ENCODE measurements at places on chromosomes 7 and 10.
A peak's percentile ranks its signal among the peaks of the same experiment; 100 is the strongest.

GRCh38 chr10:127992376-127992775 lies 85.5 kb downstream of the PTPRE start:
- DNase-seq = no peak

DNA sequence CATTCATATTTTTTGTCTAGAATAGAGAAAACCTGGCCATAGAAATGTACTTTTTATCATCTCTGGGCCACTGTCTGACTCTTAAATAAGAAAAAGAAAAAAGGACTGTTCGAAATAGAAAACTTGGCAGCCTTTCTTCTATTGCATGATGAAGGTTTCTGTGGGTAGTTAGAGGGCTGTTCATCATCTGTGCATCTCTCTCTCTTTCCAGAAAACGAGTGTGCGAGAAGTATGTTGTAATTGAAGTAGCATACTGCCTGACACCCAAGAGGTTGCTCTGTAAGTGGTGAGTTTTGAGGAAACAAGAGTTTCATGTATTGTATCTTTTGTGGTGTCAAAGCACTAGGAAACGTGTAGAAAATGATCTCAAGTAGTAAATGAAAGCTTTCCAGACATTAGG lies 343.2 kb upstream of the TMEM229A start:
- DNase-seq = no peak

DNA sequence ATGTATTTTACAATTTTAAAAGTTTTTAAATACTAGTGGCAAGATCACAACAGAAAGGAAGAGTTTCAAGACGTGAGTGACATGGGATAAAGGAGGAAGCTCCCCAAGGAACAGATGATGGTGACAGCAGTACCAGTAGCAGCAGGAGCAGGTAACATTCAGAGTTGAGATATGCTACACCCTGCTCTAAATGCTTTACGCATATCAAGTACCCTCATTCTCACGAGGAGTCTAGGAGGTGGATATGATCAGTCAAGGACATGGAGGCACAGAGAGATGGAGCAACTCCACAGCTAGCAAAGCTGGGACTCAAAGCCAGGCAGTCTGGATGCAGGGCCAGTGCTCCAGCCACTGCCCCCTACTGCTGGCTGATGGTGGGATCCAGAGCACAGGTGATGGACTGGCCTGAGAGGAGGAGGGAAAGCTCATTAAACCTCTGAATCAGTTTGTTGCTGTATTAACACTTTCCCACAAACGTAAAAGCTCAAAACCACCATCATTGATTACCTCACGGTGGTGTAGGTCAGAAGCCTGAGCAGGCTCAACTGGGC lies 17.5 kb downstream of the RP9 start:
- no peak for DNase-seq

- DNase-seq = peak; percentile 70
These were observed 40.5 kb downstream of the NRBF2 start for GRCh38 chr10:63173468-63174232.

- DNase-seq = no peak
These were observed 82.5 kb upstream of the TMEM72 start for GRCh38 chr10:44828508-44829142.

GRCh38 chr7:142853739-142854371 lies 1.0 kb upstream of the EPHB6 start:
- DNase-seq = peak; percentile 91

DNA sequence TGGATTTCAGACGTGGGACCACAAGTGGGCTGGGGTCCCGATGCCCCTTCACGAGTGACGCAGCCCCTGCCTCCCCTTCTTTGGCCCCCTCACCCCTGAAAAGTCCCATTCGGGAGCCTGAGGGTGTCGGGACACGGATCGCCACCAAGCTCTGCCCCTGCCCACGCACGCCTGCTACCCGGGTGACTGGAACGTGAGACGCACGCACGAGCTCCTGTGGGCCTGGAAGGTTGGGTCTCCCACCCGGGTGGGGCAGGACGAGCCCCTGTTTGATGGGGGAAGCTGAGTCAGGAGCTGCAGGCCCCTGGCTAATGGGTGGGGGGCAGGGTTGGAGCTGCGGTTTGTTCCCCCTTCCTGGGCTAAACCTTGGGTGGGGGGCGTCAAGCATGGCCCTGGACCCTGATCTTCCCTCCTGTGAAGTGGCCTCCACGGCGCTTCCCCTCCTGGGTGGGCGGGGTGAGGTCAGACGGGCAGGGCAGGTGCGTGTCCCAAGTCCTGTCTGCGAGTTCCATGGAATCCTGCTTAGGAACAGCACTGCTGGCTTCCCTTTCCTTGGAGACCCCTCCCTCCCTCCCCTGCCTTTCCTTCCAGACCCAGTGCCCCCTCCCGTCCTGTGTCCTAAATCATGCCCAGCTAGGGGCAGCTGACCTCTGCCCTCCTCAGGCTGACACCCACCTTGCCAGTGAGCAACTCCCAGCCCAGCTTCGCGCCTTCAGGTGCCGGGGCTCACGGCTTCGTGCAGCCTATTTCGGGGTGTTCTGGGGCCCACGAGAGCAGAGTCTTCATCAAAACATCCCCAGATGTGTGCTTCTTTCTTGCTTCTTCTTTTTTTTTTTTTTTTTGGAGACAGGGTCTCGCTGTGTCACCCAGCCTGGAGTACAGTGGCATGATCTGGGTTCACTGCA lies 5.3 kb upstream of the TMEM184A start:
- no peak for DNase-seq

DNA sequence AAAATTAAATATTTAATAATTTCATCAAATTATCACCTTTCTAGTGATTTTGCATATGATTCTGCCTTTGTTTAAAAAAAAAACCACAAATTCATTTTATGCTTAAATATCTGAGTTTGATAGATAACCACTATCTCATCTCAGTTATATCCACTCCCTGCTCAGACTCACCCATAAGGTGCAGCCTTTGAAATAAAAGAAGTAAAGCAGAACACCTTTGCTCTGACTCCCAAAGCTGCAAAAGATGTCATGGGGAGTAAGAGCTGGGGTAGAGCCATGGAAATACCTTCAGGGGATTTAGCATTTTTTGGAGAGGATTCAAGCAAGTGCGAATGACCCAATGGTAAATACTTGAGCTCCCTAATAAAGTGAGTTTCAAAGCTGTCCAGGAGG lies 15.1 kb upstream of the CYP3A5 start:
- DNase-seq = no peak

DNA sequence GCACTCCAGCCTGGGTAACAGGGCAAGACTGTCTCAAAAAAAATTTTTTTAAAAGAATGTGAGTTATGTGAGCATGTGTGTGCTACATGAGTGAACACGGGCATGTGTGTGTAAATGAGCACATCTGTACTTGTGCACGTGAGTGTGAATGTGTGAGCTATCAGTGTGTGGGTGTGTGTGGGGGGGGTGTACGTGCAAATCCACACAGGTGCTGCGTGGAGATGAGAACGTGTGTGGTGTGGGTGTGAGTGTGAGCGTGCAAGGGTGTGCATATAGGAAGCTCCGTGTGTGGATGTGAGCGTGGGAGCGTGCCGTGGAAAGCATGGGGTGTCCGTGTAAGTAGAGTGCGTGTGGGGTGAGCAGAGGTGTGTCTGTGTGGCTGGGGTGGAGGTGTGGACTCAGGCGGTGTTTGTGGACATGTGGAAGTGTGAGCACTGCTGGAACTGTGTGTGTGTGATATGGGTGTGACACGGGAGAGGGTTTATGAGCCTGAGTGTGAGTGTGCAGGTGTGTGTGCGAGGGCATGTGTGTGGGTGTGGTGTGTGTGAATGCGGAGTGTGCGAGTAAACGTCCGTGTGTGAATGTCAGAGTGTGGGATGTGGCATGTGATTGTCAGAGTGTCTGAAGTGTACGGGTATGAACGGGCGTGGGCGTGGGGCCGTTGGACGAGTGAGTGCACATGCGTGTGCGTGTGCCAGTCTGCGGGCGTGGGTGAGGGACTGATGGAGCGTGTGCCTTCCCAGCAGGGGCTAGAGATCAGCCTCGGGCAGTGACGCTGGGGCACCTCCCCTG lies 45.9 kb upstream of the TNRC18 start:
- DNase-seq = no peak

- DNase-seq = no peak
These were observed 160.2 kb downstream of the ETV1 start for GRCh38 chr7:13829231-13829630.

DNA sequence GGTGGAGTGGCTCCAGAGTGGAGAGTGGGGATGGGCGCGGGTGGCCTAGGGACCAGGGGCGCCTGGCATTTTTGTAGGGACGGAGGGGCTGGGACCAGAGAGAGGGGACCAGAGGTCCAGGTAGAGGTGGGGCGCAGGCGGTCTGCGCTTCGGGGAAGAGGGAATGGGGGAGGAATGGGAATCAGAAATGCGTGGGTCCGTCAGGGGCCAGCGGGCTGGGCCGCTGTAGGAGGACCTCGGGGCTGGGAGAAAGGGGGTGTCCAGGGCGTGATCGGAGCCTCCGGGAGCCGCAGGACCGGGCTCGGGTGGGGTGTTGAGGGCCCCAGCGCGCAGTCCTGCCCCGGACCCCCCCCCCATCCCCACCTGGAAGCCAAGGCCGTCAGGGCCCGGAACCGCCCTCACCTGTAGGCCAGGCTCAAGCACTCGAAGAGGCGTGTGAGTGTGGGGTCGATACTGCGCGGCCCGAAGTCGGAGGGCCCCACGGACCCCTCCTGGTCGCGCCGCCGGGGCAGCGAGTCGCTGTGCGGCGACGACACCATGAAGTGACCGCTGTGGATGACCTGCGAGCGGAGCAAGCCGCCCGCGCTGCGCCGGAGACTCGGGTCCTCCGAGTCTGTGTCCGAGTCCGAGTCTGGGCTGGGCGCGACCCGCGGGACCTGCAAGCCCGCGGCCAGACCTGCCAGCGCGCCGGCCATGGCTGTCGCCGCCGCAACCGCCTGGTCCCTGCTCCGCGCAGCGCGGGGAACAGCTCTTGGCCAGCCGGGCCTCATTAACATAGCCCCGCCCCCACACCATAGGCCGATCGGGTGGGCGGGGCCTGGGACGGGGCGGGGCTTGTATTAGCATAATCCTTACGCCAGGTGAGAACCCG lies at the start of gene MLXIPL:
MLXIPL (minus strand) TSS at position 725 of the 871 bp plus-strand sequence; CDS start at position 695, 30 bp downstream.
- DNase-seq = peak; percentile 56

- no peak for DNase-seq
These were observed 148.3 kb downstream of the ARID5B start for GRCh38 chr10:62049624-62050345.

GRCh38 chr10:28910956-28911355 lies 233.6 kb downstream of the BAMBI start:
- DNase-seq = no peak

DNA sequence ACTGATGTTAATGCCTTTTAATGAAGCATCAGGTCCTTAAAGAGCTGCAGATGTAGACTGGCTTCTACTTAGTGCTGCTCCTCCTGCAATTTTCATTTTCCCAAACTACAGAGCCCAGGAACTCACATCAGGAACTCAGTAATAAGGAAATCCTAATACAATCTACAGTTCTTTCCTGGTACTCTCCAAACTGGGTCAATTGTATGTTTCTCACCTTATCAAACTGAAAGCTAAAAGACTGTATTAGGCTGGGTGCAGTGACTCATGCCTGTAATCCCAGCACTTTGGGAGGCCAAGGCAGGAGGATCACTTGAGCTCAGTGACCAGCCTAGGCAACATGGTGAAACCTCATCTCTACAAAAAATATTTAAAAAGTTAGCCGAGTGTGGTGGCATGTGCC lies 54.4 kb upstream of the DNAJB12 start:
- no peak for DNase-seq

- DNase-seq = no peak
These were observed 6.0 kb downstream of the LIPN start for GRCh38 chr10:88765816-88766215.

All from B cell (primary cell).